ENCODE measurements at places on chromosomes 3 and 15.

DNA sequence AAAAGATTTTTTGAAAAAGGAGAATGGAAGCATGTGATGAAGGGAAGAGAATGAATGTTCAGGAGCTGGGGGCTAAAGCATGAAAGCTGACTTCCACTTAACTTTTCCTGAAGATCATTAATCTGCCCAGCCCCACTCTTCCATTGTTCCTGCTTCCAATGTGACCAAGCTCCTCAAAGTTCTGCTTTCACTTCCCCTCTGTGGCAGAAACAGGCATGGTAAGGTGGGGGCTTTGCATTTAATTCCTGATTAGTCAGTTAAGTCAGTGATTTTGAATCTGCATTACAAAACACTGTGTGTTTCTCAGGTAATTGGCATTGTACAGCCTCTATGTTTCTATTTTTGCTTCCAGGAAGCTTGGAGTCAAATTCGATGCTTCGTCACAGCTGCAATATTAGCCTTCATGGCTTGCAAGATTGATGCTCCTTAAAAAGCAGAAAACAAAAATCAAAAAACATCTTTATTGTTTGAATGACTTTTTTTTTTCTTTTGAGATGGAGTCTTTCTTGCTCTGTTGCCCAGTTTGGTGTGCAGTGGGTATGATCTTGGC is 7.3 kb upstream of the TM6SF1 start:
- no peak for DNase-seq

DNA sequence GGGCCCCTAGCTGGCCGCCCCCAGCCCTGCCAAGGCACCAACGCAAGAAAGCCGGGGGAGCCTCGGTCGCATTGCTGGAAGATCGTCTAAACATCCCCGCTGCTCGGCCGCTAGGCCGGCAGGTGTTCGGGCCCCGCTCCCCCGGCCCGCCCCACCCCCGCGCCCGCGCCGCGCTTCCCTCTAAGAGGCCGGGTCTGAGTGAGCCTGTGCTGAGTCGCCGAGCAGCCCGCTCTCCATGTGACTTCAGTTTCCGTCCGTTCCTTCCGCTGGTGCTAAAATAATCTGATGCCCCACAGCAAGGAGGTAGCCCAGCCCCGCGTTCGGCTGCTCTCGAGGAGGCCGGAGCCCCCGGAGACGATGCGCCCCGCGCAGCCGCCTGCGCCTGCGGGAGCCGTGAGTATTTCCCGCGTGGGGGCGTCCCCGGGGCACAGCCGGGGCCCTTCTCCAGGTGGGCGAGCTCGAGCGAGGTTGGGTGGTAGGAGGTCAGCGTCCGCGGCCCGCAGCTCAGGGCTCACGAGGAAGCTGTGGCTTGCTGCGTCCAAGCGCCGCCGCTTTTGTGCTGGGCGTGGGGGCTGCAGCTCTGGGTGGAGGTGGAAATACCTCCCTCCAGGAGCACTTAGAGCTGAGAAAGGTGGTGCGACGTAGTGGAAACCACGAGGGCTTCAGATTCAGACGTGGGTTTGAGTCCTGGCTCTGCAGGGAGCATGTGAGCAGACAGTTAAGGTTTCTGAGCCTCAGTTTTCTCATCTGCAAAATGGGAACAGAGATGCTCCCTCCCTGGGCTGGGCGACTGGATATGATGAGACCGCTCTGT is at the start of gene NRROS:
NRROS (plus strand) TSS at position 212 of the 814 bp plus-strand sequence. CDS start 14,846 bp downstream, outside the sequence.
- no peak for DNase-seq

- no peak for DNase-seq
Observed at GRCh38 chr3:183328823-183329222, 75.8 kb downstream of the B3GNT5 start.

DNA sequence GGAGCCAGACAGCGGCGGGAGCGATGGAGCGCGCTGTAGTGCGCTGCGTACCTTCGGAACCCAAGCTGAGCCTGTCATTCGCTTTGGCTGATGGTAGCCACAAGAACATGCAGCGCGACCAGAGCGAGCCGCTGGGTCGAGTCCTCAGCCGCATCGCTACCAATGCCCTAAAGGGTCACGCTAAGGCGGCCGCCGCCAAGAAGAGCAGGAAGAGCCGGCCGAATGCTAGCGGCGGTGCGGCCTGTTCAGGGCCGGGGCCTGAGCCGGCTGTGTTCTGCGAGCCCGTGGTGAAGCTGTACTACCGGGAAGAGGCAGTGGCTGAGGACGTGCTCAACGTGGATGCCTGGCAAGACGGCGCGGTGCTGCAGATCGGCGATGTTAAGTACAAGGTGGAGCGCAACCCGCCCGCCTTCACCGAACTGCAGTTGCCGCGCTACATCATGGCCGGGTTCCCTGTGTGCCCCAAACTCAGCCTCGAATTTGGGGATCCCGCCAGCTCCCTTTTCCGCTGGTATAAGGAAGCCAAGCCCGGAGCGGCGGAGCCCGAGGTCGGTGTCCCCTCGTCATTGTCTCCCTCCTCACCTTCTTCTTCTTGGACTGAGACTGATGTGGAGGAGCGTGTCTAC is 498 bp downstream of the PDE12 start:
- no peak for DNase-seq

GRCh38 chr3:168859143-168859542 is 763.4 kb upstream of the GOLIM4 start:
- DNase-seq, result no peak

- DNase-seq, result no peak
Observed at GRCh38 chr15:66131831-66132230, 121.7 kb downstream of the MEGF11 start.

DNA sequence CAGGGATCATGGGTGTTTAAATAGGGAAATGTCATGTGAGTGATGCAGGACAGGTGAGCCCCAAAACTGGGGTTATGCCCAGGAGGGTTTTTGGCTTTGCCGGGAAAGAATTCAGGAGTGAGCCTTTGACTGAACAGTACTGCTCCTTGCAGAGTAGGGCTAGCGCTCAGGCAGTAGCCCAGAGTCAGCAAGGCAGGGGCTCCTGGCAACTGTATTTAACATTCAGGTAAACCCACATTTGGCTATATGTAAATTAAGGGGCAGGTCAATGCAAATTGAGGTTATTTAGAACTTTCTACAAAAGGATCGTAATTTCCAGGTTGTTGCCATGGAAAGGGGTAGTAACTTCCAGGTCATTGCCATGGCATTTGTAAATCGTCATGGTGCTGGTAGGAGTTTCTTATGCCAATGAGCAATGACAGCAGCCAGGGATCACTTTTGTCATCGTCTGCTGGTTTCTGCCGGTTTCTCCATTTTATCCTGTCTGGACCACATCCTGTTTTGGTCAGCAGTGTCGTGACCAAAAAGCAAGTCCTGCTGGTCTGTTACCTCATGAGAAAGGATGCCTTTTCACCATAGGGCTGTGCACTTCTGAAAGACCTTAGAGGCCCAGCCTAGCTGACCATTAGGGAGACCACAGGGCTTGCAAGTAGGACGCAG is 24.3 kb downstream of the MTHFS start:
- DNase-seq, result peak; percentile 25

DNA sequence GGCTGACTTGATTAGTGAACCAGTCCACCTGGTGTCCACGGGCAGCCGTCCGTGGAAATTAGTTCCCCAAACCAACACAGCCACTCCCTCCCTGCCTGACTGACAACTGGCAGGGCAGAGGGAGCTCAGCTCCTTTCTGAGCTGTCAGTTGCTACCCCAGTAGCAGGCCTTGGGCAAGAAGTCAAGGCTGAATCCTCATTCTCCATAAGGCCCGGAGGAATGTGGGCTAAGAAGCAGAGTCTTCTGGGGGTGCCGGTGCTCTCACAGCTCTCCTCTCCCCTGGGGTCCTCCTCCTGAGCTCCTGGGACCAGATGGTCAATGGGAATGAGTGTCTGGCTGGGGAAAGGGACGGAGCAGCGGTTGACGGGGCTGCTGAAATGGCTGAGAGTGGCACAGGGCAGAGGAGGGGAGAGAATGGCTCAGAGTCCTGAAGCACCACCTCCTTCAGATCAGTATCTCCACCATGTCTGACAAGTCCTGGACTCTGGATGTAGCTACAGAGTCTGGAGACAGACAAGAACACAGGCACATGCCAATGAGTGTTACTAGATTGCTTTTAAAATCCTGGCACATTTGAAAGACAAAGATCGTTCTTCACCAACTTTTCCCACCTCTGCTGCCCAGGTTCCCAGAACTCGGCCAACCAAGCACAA is 16.9 kb downstream of the AMOTL2 start:
- no peak for DNase-seq

- DNase-seq, result peak; percentile 26
Observed at GRCh38 chr15:49468481-49468839, 45.4 kb downstream of the FGF7 start.

GRCh38 chr15:34653992-34654391 is 70.5 kb upstream of the GOLGA8B start:
- no peak for DNase-seq

DNA sequence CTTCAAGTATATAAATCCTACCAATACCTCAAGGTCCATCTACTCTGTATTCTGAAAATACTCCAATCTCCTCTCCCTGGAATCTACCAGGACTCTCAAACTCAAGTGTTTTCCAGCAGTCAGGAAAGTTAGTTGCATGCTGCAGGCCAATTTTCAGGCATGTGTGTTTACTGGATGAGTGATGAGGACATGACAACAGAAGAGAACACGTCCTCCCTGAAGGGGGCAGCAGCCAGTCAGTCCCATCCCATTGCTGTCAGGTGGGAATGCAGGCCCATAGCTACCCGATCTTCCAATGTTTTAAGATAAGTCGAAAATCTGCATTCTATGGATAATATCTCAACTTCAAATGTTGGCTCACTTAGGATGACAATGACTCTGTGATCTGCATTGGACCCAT is 496.2 kb downstream of the FHIT start:
- DNase-seq, result no peak

GRCh38 chr15:77097921-77098320 is 27.0 kb upstream of the TSPAN3 start:
- no peak for DNase-seq

- no peak for DNase-seq
Observed at GRCh38 chr3:65999606-66000005, 39.1 kb downstream of the MAGI1 start.

GRCh38 chr15:40091861-40092255 is 16.8 kb downstream of the BMF start:
- DNase-seq, result no peak

GRCh38 chr3:175965036-175965435 is 1105.9 kb downstream of the NAALADL2 start:
- no peak for DNase-seq

DNA sequence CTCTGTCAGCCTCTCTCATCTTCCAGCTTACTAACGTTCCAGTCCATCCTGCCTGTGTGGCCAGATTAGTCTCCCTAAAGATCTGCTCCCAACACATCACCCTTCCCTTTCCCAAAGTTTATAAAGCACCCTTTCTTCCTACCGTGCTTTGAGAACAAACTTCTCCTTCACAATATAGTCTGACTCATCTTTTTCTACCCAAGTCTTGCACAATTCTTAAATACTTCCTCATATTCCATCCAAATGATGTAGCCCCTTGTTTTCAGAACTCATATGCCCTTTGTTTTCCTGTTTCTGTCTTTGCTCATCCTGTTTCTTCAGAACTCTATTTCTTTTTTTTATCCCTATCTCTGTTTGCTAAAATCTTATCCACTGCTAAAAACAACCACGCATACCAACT is 326.8 kb downstream of the MFSD1 start:
- DNase-seq, result no peak

DNA sequence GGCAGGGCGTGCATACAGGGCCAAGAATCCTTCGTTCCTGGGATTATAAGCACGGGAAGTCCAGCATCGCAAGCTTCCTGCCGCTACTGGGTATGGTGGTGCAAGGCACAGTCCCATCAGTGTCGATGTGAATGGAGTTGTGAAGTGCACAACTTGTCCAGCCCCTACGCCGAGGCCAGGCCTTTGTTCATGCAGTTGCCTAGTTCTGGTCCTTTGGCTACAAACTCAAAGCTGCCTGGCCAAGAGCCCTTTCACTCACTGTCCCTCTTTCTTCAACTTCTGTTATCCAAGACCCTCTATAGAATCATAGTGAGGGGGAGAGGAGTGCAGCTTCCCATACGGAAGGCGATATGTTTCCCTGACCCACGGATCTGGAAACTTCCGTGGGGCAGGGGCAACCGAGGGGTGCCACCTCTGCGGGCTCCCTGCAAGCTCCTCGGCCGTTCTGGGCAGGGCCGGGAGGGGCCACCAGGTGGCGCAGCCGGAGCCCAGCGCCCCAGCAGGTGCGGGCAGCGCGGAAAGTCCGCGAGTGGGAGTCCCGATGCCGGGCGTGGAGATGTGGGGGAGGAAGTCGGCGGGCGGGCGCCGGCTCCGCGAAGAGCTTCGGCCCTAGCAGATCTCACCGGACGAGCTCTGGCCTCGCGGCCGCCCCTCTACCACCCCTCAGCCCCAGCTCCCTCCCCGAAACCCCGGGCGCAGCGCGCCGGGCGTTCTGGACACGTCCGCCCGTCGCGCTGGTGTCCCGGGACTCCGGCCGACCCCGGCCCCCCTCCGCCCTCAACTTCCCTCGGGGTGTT is 693 bp downstream of the RASGRP1 start:
- no peak for DNase-seq

- DNase-seq, result no peak
Observed at GRCh38 chr15:84831028-84831427, 13.9 kb downstream of the ALPK3 start.

DNA sequence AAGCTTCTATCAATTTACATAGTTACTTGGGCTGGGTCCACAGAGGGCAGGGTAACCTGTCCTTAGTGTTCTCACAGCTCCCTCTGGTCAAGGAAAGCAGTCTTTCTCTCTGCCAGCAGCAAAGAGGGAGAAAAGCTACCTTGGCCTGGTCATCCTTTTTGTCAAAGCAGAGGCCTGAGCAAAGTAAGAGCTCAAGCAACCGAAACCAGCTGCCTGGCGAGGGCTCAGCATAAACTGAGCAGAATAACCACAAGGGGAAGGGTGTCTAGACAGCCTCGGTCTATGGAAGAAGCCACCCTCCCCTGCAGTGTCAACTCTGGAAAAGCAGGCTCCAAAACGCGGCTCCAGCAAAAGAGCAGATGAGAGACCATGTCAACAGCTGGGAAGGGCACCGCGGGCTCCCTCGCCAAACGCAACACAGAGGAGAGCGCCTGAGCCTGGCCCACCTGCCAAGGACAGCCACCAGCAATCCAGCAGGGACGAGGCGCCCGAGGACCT is 17.4 kb downstream of the LRIG1 start:
- DNase-seq, result no peak

- DNase-seq, result no peak
Observed at GRCh38 chr3:149654188-149654601, 3.6 kb downstream of the WWTR1 start.

DNA sequence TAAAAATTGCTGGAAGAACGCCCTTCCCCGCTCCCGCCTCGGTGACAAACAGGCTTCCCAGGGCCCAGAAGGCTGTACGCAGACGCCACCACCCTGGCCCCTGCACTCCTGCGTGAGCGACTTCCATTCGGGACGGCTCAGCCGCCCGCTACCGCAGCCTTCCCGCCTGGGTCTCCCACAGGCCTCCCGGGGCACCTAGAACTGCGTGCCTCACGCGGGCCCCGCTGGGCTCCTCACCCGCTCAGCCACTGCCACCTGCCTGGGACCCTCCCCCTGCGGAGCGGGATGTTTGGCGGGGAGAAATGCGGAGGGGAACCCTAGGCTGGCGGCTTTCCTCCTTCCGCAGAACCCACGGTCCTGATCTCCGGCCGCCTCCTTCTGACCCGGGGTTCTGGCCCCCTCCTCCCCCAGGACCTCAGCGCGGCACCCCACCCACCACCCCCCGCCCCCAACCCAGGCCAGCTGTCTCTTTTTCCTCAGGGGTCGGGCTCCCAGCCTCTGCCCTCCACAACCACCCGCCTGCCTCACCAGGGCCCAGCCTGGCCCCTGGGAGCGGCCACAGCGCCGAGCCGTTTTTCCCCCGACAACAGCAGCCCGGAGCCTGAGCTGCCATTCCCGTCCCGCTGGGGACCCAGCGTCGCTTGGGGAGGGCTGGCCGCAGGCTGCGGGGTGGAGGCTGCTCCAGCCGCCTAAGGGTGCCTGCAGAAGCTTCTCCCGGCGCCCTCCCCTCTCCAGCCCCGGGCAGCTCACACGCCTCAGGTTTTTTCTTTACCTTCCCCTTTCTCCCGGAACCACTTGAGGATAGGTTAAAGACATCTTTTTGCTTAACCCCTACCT is 27.6 kb upstream of the RAB7A start:
- DNase-seq, result no peak
